ENCODE measurements at places on chromosomes 2 and 18. TPM values are rescaled to one million over a fixed set of nuclear protein-coding genes. Genes with fewer than 3 reads are reported as not detected.

The FBXO15 gene
- total RNA-seq = 5.9 TPM

The SUMO1 gene
- total RNA-seq = 110 TPM

The ABCB11 gene
- total RNA-seq = 1.6 TPM

The UGT1A9 gene
- total RNA-seq = not detected

The KLHL14 gene
- total RNA-seq = 33.8 TPM

The CDH7 gene
- total RNA-seq = 1.6 TPM

The ZAP70 gene
- 1.9 TPM for total RNA-seq

The KATNAL2 gene
- total RNA-seq = 3.1 TPM

The POTEI gene
- total RNA-seq = 0.31 TPM

The IL36G gene
- total RNA-seq = not detected

The TUBA3E gene
- not detected for total RNA-seq

The UGT1A4 gene
- total RNA-seq = not detected

The HRH4 gene
- total RNA-seq = not detected

The LAMA1 gene
- 26.0 TPM for total RNA-seq

The TIGD1 gene
- total RNA-seq = 14.1 TPM

Data from parietal lobe (tissue), 2 donors.